ENCODE measurements at places on chromosomes 7 and 10.

DNA sequence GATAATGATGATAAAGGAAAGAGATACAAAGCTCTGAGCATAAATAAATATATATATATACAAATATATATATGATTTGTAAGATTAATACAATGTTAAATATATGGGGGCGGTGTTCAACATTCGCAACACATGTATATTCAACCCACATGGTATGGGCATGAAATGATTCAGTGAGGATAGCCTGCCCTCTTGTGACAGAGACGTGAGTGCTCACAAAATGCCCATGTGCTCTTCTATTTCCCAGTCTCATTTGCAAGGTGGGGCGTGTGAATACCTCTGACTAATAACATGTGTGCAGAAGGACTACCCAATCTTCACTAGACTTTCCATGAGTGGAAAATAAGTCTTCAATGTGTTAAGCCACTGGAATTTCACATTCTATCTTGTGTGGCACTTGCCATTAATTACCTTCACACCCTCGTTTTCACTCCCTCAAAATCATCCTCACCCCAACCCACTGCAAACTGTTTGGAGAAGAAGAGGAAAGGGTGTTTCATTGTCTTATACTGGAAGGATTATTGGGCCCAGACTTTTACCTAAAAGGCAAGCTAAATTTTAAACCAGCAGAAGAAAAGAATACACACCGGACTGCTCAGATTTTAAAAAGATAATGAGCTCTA, 26.9 kb downstream of the ASAH2 start:
- no peak overlapping the region for H3K4me3 ChIP-seq
- no peaks in the 10 kb centered on the region for H3K36me3 ChIP-seq
- no peak for DNase-seq
- H3K27ac ChIP-seq = no peak overlapping the region

DNA sequence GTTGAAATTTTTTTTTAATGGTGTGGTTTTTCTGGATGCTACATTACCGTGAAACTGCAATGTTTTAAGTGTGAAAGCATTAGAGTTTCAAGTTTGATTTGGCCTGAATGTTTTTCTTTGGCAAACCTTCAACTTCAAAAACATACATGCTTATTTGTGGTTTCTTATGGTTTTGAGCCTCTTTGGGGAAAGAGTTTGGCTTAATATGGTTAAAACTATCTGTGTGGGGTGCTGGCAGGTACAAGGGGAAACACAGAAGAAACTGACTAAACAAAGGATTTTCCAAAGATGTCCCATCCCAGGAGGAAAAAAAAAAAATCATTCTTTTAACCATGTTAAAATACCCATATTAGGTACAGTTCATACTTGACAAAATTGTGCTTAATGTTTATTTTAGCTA, 121.1 kb downstream of the HGF start:
- no peaks in the 10 kb centered on the region for H3K27me3 ChIP-seq
- no peak overlapping the region for H3K4me3 ChIP-seq
- H3K4me1 ChIP-seq = no peaks in the 10 kb centered on the region

- no peak for DNase-seq
- H3K27me3 ChIP-seq = no peaks in the 10 kb centered on the region
- H3K36me3 ChIP-seq = no peaks in the 10 kb centered on the region
- no peak overlapping the region for H3K4me3 ChIP-seq
Measured at GRCh38 chr7:14630048-14630447, 272.5 kb downstream of the DGKB start.

DNA sequence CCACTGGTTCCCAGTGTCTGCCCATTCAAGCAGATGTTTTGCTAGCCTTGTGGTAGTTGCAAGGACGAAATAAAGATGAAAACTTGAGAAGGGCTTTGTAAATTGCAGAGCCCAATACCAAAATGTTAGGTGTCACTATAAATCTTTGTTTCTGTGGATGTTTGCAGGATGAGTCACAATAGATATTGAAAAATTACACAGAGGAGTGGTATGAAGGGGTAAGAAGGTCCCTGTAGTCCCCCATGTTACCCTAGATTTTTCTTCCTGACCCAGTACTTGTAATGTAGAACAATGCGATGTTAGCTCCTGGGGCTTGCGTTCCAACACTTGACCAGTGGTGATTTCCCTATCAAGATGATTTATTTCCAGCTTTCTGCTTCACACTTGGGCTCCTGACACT, 102.6 kb upstream of the LYZL1 start:
- H3K4me3 ChIP-seq = no peak overlapping the region
- no peaks in the 10 kb centered on the region for H3K27me3 ChIP-seq
- DNase-seq = no peak
- no peaks in the 10 kb centered on the region for H3K36me3 ChIP-seq

DNA sequence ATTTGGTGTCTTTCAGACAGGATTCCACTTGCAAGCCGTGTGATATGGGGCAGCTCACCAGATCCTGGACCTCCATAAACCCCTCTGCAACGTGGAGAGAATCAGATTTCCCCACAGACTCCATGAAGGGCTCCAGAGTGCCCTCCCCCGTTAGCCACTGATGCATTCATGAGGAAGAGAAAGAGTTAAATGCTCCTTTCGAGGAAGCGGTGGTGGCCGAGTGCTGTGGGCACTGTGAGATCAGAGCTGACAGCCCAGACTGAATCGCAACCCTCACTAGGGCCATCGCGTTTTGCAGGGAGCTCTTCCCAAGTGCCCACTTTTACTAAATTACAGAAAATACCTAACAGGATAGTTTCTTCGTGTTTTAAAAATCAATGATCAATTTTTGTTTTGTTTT, 226.3 kb upstream of the ZNF32 start:
- H3K36me3 ChIP-seq = no peaks in the 10 kb centered on the region
- no peak for DNase-seq
- no peaks in the 10 kb centered on the region for H3K4me1 ChIP-seq
- no peak overlapping the region for H3K4me3 ChIP-seq
- H3K27ac ChIP-seq = no peak overlapping the region

GRCh38 chr10:133509700-133510099, 17.5 kb upstream of the CYP2E1 start:
- H3K27ac ChIP-seq = no peak overlapping the region
- H3K36me3 ChIP-seq = no peaks in the 10 kb centered on the region
- peaks cover 9% of the 10 kb centered on the region for H3K4me1 ChIP-seq
- no peak for DNase-seq
- H3K27me3 ChIP-seq = no peaks in the 10 kb centered on the region
- H3K4me3 ChIP-seq = no peak overlapping the region

DNA sequence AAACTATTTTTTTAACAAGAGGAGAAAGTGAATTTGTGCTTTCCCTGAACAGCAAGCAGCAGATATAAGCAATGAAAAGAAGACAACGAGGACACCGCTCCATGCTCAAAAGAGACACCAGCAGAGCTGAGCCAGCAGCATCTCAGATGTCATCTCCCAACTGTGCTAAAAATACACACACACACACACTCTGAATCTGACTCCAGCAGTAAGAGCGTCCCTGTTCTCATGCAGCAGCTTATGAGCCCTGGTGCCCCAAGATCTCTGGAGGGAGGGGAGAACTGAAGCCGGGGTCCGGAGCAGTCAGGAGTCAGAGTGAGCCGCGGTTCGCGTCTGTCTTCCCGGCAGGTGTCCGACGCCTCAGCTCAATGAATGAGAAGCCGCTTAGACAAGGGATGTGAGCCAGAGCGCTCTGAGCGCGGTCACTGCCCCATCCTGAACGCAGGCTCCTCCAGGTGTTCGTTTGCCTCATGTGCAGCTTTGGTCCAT, 49.2 kb downstream of the SVIL start:
- H3K27me3 ChIP-seq = no peaks in the 10 kb centered on the region
- DNase-seq = no peak
- H3K27ac ChIP-seq = no peak overlapping the region
- no peaks in the 10 kb centered on the region for H3K36me3 ChIP-seq
- H3K4me1 ChIP-seq = peaks cover 5% of the 10 kb centered on the region

GRCh38 chr7:43394441-43395130, 188.3 kb upstream of the STK17A start:
- no peaks in the 10 kb centered on the region for H3K36me3 ChIP-seq
- DNase-seq = no peak
- no peaks in the 10 kb centered on the region for H3K27me3 ChIP-seq

DNA sequence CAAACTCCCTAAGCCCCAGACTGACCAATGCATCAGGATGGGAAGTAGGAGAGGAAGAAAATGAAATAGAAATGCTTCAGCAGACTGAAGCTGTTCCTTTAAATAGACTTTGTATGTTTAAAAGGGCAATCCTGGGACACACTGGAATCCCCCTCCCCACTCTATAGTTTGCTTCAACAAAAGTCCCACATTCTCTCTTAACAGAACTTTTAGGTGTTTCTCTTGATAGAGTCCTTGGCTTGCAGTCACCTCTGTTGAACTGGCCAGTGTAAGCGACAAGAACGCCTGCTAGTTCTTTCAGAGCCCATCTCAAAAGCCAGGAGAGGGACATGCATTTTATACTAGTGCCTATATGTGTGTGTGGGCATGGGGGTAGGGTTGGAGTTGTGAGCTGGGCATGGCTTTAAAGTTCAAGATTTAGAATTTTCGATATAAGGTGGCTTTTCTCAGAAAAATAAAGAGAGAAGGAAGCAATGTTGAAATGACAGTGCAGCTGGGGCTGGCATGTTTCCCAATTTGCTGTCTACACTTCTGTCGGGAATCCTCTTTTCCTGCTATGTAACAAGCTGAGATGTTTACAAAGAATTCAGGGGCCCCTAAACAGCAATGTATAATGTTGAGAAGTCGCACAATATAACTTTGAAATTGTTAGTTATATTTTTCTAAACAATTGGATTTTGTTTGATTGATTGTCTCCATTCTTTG, 2.1 kb downstream of the TBX20 start:
- no peak overlapping the region for H3K4me3 ChIP-seq
- H3K4me1 ChIP-seq = peaks cover 3% of the 10 kb centered on the region
- H3K27ac ChIP-seq = no peak overlapping the region
- H3K36me3 ChIP-seq = no peaks in the 10 kb centered on the region
- peaks cover 77% of the 10 kb centered on the region for H3K27me3 ChIP-seq
- DNase-seq = no peak

DNA sequence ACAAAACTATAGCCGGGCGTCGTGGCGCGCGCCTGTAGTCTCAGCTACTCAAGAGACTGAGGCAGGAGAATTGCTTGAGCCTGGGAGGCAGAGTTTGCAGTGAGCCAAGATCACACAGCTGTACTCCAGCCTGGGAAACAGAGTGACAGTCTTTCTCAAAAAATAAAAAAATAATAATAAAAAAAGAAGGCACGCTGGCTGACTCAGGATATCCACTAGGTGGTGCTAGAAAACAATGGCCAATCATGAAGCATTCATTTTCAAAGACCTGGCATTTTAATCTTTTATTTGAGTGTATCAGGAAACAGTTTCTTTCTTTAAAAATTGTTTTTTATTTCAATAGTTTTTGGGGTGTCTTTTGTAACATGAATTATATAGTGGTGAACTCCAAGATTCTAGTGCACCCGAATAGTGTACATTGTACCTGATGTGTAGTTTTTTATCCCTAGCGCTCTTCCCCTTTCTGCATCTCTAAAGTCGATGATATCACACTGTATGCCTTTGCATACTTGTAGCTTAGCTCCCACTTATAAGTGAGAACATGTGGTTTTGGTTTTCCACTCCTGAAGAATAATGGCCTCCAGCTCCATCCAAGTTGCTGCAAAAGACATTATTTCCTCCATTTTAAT, 88.6 kb downstream of the LYZL1 start:
- no peak overlapping the region for H3K4me3 ChIP-seq
- no peak for DNase-seq
- no peaks in the 10 kb centered on the region for H3K36me3 ChIP-seq
- H3K27me3 ChIP-seq = no peaks in the 10 kb centered on the region
- H3K4me1 ChIP-seq = no peaks in the 10 kb centered on the region

All from pancreas (tissue), 10 donors.